Large intestine (tissue), 12 donors: ENCODE measurements at places on chromosomes 5 and 9. TPM values are rescaled to one million over a fixed set of nuclear protein-coding genes. Genes with fewer than 3 reads are reported as not detected.

Gene PLPP7
- 1.1 TPM for polyA plus RNA-seq

Gene SPINK4
- polyA plus RNA-seq, result 82.4 TPM

Gene GNA14
- polyA plus RNA-seq, result 2.7 TPM

Gene VDAC1
- polyA plus RNA-seq, result 255 TPM

Gene FOXD4L6
- polyA plus RNA-seq, result 0.06 TPM

Gene FOXD1
- 0.04 TPM for polyA plus RNA-seq

Gene HEMGN
- polyA plus RNA-seq, result 4.4 TPM

Gene ABL1
- 50.9 TPM for polyA plus RNA-seq

Gene TERT
- polyA plus RNA-seq, result 4.0 TPM

Gene TARS1
- 75.9 TPM for polyA plus RNA-seq

Gene FBXW11
- polyA plus RNA-seq, result 40.8 TPM

Gene LCN15
- 14.0 TPM for polyA plus RNA-seq

Gene PALM2AKAP2
- 4.3 TPM for polyA plus RNA-seq

Gene HMCN2
- polyA plus RNA-seq, result 20.0 TPM

Gene UBAP2
- polyA plus RNA-seq, result 26.1 TPM

Gene NCS1
- polyA plus RNA-seq, result 14.7 TPM

Gene ZNF189
- polyA plus RNA-seq, result 95.1 TPM

Gene MZB1
- polyA plus RNA-seq, result 1.3 TPM

Gene IFNA13
- polyA plus RNA-seq, result 0.12 TPM

Gene WDR31
- 2.8 TPM for polyA plus RNA-seq

Gene SOX30
- 1.0 TPM for polyA plus RNA-seq

Gene FYB1
- polyA plus RNA-seq, result 6.8 TPM

Gene JAKMIP2
- 3.1 TPM for polyA plus RNA-seq

Gene PCDHB15
- 3.0 TPM for polyA plus RNA-seq

Gene KCNV2
- 0.09 TPM for polyA plus RNA-seq

Gene CCDC69
- polyA plus RNA-seq, result 45.3 TPM

Gene NAIP
- 29.3 TPM for polyA plus RNA-seq

Gene FGF1
- 9.7 TPM for polyA plus RNA-seq

Gene NPR3
- 9.8 TPM for polyA plus RNA-seq

Gene LRRC70
- 4.2 TPM for polyA plus RNA-seq

Gene PCDHB8
- 0.67 TPM for polyA plus RNA-seq

Gene SH3TC2
- polyA plus RNA-seq, result 0.72 TPM

Gene CNOT8
- 50.7 TPM for polyA plus RNA-seq

Gene OR1J2
- not detected for polyA plus RNA-seq

Gene C9
- polyA plus RNA-seq, result 0.04 TPM

Gene OLFML2A
- 11.7 TPM for polyA plus RNA-seq

Gene ECSCR
- 21.6 TPM for polyA plus RNA-seq

Gene C6
- polyA plus RNA-seq, result 39.4 TPM

Gene TUT7
- polyA plus RNA-seq, result 24.7 TPM

Gene FRMPD1
- 0.61 TPM for polyA plus RNA-seq

Gene ROPN1L
- polyA plus RNA-seq, result 0.30 TPM

Gene PCDHB5
- polyA plus RNA-seq, result 2.1 TPM

Gene FOXI1
- 0.03 TPM for polyA plus RNA-seq

Gene PCDHGA1
- 0.30 TPM for polyA plus RNA-seq

Gene ADAMTS6
- 2.3 TPM for polyA plus RNA-seq

Gene PCDHB2
- 1.7 TPM for polyA plus RNA-seq

Gene WNT8A
- polyA plus RNA-seq, result not detected

Gene IFNK
- polyA plus RNA-seq, result 0.06 TPM

Gene NEUROG1
- polyA plus RNA-seq, result not detected

Gene RELL2
- 2.0 TPM for polyA plus RNA-seq

Gene NUTM2F
- not detected for polyA plus RNA-seq

Gene RORB
- 0.16 TPM for polyA plus RNA-seq

Gene TYRP1
- polyA plus RNA-seq, result 0.37 TPM

Gene CRB2
- 2.3 TPM for polyA plus RNA-seq

Gene EPB41L4B
- polyA plus RNA-seq, result 35.5 TPM

Gene FOXD4L4
- polyA plus RNA-seq, result 0.03 TPM
